NCI-H1694 treated with DMSO at 0.1 percent for 48 hours (cell line): ENCODE measurements at places on chromosomes 1 and 21.

- DNase-seq, result no peak
These were observed 1016.3 kb upstream of the NCAM2 start for GRCh38 chr21:19981938-19982337.

GRCh38 chr1:203095061-203095690 is 9.4 kb upstream of the MYOG start:
- no peak for DNase-seq

DNA sequence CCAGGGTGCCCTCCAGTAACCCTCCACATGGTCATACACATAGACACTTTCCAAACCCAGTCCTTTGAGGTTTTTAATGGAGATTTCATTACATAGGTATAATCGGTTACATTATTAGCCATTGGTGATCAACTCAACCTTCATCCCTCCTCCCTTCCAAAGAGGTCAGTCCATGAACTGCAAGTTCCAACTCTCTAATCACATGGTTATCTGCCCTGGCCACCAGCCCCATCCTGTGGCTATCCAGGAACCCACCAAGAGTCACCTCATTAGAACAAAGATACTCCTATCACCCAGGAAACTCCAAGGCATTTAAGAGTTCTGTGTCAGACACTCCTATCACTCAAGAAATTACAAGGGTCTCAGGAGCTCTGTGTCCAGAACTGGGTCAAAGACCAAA is 12.2 kb downstream of the ATP1A4 start:
- DNase-seq, result no peak

- DNase-seq, result no peak
These were observed 48.4 kb downstream of the LTN1 start for GRCh38 chr21:28944296-28944695.

DNA sequence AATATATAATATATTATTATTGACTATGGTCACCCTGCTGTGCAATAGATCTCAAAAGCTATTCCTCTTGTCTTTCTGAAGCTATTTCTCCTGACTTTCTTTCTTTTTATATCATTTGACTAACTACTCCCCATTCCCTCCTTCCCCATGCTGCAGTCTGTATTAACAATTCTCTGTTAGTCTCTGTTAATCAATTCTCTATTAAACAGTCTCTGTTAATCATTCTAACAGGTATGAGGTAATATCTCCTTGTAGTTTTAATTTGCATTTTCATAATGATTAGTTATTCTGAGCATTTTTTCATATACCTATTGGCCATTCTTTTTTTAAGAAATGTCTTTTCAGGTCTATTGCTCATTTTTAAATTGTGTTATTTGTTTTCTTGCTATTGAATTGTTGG is 201.0 kb upstream of the B3GALT2 start:
- no peak for DNase-seq

GRCh38 chr1:32240140-32240951 is 6.7 kb upstream of the FAM167B start:
- peak; percentile 47 for DNase-seq

DNA sequence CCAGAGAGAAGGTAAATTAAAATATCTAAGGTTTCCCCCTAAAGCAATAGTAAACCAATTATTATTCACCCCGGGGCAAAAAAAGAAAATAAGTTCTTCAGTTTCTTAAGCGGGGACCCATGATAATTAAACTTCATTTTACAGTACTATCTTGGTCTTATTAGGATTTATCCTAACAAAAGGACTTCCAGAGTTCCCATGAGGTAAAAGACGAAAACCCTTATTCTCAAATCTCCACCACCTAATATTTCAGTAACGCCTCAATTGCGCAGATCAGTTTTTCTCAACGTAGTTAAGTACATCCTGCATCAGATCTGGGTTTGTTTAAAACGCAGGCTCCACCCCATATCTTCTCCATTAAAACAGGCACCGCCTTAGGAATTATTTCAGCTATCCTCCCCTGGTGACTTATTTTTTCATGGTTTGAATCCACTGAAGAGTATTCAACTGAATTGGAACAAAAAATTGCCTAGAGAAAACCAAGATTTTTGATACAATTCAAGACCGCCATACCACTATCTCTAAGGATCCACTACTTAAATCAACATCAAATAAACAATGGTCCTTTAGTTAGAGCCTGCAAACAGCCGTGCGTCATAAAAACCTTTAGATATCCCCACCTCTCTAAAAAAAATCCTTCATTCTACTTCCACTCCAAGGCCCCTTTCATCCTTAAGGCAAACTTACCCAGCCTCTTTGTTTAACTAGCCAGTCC is 1.7 kb downstream of the MCL1 start:
- no peak for DNase-seq

- no peak for DNase-seq
These were observed 235.4 kb downstream of the PBX1 start for GRCh38 chr1:164794356-164794755.
